ENCODE measurements at places on chromosomes 5 and 9.

GRCh38 chr9:98890256-98890655 lies 53.5 kb upstream of the COL15A1 start:
- no peak for DNase-seq

GRCh38 chr5:83924891-83925290 lies 204.2 kb upstream of the HAPLN1 start:
- no peak for DNase-seq

DNA sequence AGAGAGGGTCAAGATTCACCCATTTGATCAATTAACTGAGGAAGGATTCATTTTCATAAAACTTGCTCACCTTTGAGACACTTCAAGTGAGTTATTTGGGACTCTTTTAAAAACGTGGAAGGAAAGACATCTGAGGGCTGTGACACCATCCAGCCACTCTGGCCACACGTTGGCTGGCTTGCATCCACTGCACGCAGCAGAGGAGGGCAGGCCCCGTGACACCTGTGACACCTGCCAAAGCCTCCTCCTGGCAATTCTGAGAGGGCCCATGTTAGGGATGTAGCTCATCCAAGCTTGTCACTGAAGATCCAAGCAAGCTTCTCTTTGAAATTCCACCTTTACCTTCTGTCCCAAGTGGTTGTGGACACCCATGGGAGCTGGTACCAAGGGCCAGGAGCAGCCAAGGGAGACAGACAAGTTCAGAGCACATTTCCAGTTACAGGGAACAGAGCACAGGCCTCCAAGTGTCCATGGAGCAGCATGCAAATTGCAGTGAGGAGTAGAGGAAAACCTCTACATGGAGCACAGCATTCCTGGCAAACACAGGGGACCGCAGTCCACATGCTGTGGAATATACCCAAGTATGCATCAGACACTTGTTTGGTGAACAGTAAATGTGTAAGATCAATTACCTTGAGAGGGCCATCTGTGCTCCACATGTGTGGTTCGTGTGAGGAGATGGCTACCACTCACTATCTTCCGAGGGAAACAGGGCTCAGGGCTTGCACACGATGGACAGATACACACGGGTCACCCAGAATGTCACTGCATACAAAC lies 4.8 kb downstream of the PRSS3 start:
- no peak for DNase-seq

GRCh38 chr9:38026021-38026809 lies 42.8 kb downstream of the SHB start:
- DNase-seq: no peak

- DNase-seq: no peak
These were observed 123.7 kb downstream of the EBF1 start for GRCh38 chr5:158976035-158976434.

- no peak for DNase-seq
These were observed 306.5 kb upstream of the ITGA1 start for GRCh38 chr5:52481201-52481600.

GRCh38 chr5:90968319-90968718 lies 409.7 kb downstream of the ADGRV1 start:
- no peak for DNase-seq

GRCh38 chr5:96253140-96253539 lies 179.9 kb downstream of the PCSK1 start:
- no peak for DNase-seq

DNA sequence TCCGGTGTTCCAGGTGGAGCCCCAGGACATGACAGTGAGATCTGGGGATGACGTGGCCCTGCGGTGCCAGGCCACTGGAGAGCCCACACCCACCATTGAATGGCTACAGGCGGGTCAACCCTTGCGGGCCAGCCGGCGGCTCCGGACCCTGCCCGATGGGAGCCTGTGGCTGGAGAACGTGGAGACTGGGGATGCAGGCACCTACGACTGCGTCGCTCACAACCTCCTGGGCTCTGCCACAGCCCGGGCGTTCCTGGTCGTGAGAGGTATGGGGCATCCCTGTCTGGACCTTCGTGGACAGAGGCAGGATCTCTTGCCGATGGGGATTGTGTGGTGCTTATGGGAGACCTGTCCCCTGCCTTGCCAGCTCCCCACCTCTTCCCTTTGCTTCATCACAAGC lies 26.0 kb upstream of the ASS1 start:
- no peak for DNase-seq

GRCh38 chr5:73777192-73777591 lies 151.2 kb downstream of the ARHGEF28 start:
- no peak for DNase-seq

DNA sequence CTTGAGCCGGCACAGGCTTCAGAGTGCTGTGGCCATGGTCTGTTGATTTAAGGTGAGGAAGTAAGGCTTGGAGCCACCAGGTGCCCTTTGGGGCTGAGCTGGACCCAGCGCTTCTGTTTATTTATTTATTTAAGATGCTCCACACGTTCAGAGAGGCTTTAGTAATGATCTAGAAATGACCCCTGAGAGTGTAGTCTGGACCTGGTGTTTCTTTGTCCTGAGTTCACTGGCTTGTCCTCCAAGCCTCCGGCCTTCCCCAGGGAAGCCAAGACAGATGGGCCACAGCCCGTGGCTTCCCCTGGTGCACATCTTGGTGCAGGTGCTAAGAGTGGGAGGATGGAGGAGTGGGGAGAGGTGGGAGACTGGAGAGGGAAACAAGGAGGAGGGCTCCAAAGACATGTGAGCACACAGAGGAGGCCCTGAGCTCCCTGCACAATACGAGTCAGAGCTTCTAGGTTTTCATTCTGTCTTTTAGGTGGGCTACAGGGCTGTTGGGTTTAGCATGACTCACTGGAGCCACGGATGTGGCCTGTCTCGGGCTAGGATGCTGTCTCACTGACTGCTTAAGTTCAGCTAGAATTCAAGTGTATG lies 56.9 kb downstream of the AHRR start:
- no peak for DNase-seq

GRCh38 chr5:22908129-22908528 lies 55.0 kb upstream of the CDH12 start:
- DNase-seq: no peak

DNA sequence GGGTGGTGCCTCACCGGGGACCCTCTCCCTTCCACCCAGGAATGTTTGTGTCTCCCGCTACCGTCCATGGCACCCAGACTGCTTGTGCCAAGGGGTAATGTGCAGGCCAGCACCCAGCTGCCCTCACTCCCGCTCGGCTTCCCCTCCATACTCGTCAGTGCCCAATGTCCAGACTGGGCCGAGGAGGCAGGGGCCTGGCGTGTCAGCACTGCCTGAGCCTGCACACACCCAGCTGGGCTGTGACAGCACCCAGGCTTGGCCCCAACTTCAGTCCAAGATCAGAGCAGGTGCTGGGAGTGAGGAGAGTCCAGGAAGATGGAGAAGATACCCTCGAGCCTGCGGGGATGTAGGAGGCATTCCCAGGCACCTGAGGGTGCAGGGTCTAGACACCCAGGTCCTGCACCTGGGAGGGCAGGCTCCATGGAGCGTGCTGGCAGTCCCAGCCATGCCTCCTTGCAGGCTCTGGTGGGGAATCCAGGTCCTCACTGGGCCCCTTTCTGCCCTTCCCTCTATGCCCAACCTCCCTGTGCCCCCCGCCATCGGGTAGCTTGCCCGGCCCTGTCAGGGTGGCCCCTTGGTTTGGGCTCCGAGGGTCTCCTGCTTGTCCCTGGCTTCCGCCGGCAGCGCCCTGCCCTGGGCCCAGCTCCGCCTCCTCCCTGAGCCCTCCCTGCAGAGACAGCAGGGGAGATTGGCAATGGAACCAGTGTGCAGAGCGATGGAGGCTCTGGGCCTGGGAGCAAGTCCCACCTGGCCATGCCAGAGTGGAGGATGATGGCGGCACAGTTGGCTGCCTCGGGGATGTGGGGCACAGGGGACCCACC lies 250.8 kb upstream of the EDIL3 start:
- DNase-seq: no peak

DNA sequence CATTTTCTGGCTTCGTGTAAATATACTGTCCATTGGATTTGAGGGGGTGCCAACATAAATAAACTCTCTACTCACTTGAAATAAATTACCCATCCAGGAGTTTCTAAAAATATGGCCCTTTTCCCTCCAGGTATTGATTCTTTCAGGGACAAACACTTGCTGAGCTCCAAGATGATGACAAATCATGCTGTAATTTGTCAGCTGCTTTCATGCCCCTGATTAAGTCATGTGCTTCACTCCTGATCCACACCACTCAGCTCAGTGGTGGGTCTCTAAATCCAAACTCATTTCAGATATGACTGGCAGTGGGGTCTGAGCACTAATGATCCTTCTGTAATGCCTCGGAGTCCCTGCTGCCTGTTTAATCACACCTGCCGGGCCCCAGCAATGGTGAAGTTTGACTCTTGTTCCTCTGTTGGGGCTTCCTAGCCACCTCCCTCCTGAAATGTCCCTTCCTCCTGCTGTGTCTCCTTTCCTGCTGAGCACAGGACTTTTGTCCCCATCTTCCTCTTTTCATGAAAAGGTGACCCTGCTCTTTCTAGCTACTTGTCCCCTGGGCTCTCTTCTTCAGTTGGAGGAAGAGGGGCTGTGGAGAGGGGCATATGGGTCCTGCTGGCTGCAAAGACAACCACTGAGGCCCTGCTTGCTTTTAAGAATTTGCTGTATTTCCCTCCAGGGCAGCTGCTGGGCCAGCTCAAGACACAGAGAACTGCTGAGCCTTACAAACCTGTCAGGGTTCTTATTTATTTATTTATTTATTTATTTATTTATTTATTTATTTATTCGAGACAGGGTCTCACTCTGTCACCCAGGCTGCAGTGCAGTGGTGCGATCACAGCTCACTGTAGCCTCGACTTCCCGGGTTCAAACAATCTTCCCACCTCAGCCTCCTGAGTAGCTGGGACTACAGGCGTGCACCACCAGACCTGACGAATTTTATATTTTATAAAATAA lies 200.0 kb downstream of the ATP10B start:
- no peak for DNase-seq

DNA sequence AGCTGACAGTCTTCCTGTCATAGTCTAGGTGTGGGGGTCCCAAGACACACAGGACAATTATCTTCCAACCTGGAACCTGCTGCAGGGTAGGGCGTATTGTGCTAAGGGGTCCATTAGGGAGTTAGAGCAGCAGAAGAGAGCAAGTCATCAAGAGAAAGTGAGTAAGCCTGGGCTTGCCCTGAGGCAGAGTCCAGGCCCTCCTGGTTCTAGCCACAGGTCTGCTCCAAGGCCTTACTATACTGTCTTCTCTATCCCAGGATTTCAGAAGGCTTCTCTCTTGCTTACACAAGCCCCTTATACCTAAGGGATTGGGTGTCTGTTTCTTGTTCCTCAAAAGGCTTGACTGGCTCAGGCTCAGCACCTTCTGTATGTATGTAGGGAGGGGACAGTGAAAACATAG lies 7.7 kb downstream of the P4HA2 start:
- no peak for DNase-seq

DNA sequence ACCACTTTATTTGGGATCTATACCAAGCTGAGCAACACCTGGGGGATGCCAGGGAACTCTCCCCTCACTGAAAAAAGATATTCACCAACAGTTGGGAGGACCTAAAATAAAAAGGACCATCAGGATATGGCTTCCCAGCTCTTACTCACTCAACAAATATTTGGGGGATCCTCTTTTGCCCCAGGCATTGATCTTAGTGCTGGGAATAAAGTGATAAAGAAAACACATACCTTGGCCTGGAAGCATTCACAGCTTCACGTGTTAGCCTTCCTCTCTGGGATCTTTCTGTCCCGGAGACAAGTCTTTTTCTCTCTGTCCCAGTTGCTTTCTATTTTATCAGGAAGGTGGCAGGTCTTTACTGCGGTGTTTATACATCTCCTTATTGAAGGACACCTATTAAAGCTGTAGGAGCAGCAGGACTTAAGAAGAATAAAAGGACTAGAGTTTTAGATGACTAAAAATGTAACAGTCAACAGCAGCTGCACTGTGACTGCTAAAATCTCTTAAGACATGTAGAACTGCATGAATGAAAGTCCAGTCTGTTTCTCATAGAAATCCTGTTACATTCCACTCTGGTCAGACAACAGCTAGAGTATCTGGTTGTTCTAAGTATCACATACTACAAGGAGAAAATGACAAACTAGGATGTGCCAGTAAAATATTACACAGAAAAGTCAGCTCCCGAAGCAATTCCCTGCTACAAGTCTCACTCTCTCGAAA lies 90.0 kb upstream of the ITGA2 start:
- no peak for DNase-seq

- DNase-seq: no peak
These were observed 37.8 kb upstream of the CRB2 start for GRCh38 chr9:123318202-123318601.

- DNase-seq: no peak
These were observed 20.7 kb upstream of the C5orf47 start for GRCh38 chr5:173968154-173968797.

GRCh38 chr5:107542428-107542827 lies 128.3 kb downstream of the EFNA5 start:
- DNase-seq: no peak

DNA sequence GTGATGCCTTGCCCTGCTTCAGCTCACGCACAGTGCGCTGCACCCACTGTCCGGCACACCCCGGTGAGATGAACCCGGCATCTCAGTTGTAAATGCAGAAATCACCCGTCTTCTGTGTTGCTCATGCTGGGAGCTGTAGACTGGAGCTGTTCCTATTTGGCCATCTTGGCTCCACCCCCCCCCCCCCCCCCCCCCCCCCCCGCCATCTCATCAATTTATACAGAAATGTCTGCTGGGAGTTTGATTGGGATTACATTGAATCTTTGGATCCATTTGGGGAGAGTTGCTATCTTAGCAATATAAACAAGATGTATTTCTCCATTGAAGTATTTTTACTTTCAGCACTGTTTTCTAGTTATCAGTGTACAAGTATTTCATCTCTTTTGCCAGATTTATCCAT lies 55.2 kb downstream of the RIC1 start:
- DNase-seq: no peak

DNA sequence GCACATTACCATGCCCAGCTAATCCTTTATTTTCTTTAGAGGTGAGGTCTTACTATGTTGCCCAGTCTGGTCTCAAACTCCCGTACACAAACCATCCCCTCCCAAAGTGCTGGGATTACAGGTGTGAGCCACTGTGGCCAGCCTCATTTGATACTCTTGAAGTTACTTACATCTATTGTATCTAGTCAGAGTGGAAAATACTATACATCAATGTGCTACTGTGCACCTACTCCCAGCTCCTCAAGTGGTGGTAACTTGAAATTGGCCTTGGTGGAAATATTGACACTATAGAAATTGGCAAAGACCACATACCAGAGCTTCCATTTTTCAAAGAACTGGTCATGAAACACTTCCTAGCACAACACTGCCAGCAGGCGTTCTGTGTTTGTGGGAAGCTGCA lies 10.3 kb downstream of the GGTA1 start:
- DNase-seq: no peak

DNA sequence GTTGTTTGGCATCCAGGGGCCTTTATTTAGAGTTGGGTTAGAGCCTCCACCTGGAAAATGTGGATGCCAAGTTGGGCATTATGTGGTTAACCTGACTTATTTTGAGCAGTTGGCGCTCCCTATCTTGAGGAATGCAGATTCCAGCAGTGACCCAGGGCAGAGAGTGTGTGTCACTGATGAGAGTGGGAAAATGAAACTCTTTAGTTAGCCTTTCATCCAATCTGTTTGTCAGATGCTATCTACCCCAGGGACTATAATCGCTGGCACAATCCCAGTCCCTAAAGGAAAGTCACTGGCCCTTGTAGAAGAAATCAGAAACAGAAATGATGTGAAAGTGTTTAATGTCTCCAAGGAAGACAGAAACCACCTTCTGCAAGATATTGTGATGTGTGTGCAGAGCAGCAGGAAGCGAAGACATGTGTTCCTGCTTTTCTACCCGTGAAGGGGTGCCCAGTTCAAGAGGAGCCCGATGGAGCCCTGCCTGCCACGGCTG lies 10.2 kb upstream of the STING1 start:
- DNase-seq: no peak
